Head of caudate nucleus (tissue), 42 donors: ENCODE measurements at places on chromosomes 1 and 21.

DNA sequence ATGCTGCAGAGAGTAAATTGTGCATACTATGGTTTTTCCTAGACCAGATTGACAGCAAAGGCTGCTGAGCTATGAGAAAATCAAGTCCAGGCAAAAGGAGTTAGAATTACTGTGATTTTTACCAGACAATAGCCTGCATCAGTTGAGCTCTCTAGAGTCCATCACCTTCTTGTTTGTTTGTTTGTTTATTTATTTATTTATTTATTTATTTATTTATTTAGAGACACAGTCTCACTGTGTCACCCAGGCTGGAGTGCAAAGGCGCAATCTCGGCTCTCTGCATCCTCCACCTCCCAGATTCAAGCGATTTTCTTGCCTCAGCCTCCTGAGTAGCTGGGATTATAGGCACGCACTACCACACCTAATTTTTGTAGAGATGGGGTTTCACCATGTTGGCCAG, 24.2 kb upstream of the ABCB10 start:
- no peak for DNase-seq

DNA sequence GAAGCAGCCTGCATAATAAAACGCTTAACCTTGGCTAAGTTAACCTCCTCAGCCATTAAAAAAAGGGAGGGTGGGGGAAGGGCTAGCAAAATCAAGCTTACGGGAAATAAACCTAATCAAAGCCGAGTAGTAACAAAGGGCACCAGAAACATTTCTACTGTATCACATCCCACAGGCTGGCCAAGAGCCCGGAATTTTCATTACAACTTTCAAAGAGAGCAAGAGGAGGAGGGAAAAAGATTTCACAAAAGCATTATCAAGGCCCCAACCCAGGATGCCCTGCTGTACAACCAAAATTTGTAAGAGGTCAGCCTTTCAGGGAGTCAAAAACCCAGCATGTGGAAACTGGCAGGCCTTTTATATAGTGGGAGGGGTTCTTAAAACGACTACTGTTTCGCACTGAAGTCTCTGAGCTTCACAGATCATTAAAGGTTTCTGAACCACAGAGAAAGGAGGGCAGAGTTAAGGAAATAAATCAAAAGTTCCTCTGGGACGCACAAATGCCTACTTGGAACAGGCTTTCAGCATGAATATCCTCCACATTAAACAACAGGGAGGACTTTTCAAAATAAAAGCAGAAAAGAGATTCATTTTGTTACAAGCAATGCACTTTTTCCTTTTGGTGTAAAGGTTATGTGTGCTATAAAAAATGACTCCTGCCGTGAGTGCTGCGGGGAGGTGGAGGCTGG, 90.4 kb downstream of the SLC45A1 start:
- DNase-seq: no peak

DNA sequence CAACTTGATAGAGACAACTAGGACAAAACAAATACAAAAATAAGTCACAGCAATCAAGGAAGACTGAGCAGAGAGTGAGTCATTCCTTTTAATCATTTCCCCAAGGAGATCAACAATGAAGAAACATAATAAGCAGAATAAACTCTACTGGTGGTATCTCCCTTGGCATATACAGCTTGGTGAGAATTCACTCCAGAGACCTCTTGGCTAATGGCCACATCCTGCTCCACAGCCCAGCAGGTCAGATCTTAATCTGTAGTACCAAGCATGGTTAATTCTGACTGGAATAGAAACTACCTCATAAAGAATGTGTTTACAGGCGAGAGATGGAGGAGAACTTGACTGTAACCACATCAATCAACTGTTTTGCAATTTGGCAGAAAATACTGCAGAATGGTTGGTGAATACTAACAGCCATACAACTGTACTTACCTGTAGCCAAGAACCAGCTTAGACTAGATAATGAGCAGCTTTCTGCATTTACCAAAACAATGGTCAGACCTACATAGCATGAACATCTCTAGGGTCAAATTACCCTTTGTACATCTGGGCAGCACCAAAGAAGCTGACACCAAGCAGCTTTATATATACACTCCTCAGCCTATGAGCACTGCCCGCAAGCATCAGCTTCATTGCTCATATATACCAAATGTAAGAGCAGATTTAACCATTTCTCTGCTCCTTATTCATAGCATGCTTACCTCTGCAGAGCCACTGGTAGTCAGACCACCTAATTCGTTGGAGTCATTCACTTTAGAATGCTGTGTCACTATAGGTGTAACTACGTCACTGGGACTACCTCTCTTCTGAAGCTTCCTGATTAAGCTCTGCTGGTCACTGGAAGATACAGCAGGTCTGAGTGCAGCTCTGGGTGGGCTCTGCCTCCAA, 51.0 kb downstream of the KIAA0319L start:
- DNase-seq: no peak

DNA sequence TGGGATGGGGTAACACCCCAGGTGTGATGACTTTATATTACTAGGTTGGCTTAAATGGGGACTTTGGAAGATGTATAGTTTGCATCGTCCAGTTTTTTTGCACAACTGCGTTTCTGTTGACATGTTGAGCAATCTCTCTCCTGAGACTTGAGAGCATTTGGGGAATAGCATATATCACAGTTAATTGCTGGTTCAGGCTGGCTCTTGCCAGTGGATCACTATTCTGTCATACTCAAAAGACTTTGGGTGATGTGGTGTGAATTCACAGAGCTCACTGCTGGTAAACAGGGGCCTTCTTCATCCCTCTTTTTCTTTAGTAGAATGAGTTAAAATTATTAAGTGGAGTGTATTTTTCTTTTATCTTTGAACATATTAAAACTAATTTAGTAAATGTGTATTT, 44.3 kb downstream of the LHX9 start:
- no peak for DNase-seq
